ENCODE measurements at places on chromosomes 5 and 9.

DNA sequence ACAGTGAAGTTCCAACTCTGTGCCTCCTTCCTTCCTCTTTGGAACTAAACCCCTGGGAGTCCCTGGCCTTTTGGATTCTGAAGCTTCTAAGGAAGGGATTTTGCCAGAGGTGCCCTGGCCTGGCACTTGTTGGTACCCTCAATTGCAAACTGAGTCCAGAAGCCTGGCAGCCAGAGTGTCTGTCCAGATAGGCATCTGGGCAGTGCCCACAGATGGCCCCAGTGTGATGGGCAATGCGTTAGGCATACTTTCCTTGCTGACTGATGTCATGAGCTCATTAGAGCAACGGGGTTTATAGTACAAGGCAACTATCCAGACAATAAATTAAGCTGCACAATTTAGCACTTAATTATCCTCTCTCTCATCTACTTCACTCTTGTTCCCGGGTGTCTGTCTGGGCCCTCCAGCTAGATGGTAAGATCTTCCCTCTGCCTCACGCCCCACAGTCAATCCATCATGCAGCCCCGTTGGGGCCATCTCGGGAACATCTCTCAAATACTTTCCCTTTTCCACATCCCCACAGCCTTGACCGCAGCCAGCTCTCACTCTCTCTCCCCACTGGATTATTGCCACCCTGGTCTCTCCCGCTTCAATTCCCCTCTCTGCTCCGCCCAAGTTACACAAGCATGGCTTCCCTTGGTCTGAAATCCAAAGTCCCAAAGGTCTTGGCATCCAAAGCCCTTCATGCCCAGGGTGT is 157.5 kb upstream of the SMIM23 start:
- no peak for DNase-seq

GRCh38 chr9:22790329-22790728 is 343.7 kb downstream of the DMRTA1 start:
- DNase-seq: no peak

DNA sequence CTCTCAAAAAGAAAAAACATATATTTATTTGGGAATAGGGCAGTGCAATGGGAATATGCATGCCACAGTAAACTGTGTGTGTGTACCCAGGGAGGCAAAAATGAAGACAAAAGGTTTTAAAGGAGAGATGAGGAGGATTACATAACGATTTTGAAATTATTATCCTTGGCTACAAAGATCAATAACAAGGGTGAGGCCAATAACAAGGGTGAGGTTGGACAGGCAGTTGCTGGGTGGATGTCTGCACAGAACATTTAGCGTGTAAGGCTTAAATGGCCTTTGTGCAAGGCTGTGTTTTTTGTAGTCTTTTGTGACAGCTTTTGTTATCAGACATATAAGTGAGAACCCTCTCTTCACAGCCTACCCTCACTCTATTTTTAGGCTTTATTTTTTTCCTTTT is 114.0 kb downstream of the JMY start:
- no peak for DNase-seq

DNA sequence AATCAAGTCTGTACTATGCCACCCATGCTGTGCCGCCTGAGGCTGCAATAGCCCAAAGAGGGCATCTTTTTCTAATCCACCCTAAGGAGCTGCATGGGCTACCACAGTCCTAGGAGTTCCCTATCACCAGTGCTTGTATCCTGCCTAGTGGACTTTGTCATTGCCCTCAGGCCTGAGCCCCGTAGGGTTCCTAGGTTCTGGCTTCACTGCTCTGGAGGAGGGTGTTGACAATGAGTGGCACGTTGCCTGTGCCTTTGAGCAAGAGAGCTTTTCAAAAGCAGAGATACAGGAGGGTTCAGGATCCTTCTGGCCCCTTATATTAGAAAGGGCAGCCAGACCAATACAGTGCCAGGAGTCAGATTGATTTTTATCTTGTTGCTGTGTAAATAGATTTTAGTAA is 93.0 kb downstream of the PRDM6 start:
- DNase-seq: no peak

DNA sequence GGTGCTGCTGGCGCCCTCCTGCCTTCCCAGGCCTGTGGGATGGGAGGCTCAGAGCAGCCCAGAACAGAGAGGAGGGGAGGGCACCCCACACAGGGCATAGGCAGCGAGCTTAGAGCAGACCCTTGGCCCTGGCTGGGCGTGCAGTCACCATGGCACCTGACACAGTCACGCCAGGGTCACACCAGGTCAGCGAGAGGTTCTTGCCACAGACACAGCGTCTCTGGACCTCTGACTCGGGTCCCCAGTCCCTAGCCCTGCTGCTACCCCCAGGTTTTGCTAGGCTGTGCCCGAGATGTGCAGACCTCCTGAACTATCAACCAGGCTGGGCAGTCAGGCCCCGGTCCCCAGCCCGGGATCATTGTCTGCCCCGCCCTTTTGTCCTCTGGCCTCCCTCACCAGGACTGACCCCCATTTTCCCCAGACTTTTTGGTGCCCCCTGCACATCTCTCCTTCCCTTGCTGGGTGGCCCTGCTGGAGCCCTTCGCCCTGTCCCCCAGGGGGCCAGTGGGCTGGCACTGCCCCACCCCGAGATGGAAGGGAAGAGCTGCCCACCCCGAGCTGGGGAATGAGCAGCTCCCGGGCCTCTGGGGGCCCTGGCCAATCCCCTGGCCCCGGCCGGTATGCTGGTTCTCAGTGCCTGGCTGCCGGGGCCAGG is 24.5 kb upstream of the NOTCH1 start:
- DNase-seq: no peak

DNA sequence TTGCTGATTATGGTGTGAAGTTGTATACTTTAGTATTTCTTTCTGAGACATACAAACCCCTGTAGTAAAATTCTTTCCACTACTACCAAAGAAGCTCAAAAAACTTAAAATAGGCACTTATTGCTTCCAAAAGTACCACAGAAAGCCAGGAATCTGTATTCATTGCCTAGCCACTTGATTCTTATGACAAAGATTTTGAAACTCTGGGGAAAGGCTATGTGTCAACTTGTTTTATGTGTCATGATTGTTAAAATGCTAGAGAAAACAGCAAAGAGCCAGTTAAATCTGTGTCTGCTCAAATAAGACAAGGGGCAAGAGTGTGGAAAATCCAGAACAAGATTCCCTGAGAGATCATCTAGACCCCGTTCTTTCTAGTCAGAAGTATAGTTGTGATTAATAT is 6.0 kb downstream of the KIF2A start:
- no peak for DNase-seq

DNA sequence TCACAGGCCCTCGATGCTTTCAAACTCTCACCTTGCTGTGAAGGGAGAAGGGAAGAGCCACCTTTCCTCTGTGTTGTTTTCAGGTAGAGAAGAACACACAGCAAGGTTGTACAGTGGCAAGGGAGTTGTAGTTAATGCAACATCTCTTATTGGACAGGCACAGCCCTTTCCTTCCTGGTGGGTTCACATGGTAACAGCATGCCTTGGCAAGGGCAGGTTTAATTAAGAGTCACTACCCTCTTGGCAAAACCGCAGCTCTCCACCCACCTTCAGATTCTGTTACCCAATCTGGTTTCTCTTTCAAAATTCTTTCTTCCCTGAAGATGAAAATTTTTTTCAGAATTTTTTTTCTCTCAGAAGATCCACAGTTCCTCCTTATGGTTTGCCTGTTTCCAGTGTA is 253.1 kb downstream of the TLR4 start:
- peak; percentile 22 for DNase-seq

DNA sequence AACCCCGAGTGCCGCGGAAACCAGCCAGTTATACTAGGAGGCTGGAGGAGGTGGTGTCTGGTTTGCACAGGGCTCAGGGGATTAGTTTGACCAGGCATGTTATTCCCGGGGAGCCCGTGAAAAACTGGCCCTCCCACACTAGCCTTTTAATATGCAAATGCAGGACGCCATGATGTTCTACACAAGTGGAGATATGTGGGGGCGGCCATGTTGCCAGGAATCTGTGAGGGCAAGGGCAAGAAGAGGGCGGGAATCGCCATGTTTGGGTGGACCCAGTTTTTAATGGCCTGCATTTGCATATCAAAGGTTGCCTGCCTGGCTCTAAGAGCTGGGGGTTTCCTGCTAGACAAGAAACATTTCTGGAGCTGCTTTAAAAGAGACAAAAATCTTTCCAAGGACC is 940.7 kb downstream of the CDH18 start:
- no peak for DNase-seq

DNA sequence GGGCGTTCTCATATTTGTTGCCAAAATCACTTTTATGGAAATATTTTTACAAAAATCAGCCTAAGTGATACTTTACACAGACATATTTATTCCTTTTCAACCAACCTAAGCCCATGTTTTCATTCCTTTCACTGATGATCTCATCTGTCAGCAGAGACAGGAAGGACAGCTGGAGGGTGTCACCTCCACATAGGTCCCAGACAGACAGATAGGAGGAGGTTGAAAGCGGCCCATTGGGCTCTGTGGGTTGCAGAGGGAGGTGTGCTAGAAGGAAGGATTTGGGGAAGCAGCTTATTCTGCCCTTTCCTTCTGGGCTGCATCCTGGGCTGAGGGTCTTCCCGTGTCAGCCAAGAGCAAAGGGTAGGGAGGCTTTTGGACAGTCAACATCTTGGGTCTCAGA is 26.0 kb upstream of the SEMA4D start:
- no peak for DNase-seq
